ENCODE measurements at places on chromosomes 2 and 18.

DNA sequence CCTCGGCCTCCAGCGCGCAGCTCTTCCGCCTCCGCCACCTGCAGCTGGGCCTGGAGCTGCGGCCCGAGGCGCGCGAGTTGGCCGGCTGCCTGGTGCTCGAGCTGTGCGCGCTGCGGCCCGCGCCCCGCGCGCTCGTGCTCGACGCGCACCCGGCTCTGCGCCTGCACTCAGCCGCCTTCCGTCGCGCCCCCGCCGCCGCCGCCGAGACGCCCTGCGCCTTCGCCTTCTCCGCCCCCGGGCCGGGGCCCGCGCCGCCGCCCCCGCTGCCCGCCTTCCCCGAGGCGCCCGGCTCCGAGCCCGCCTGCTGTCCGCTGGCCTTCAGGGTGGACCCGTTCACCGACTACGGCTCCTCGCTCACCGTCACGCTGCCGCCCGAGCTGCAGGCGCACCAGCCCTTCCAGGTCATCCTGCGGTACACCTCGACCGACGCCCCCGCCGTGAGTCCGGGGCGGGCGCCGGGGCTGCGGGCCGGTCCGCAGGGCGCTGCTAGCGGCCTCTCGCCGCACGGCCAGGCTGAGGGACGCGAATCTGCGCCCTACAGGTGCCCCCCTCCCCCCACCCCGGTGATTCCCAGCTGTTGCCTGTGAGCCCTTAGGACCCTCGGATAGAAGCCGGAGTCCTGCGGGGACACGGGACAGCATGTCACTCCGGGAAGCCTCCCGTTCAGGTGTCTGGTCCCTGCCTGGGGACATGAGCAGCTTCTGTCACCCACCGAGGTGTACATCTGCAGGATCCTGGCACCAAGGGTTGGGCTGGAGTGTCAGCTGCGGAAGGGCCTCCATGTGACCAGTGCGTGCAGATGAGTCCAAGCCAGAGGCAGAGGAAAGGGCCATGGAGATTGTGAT is 616 bp downstream of the RNPEPL1 start:
- no peak for DNase-seq

DNA sequence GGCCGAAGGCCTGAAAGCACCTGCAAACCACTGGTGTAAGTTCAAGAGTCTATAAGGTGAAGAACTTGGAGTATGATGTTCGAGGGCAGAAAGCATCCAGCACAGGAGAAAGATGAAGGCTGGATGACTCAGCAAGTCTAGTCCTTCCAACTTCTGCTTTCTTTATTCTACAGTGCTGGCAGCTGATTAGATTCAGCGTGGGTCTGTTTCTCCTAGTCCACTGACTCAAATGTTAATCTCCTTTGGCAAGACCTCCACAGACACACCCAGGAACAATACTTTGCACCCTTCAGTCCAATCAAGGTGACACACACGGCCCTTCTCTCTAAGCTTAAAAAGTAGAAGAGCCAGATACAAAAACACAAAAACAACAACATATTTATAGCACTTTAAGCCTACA is 43.4 kb downstream of the NMS start:
- no peak for DNase-seq

DNA sequence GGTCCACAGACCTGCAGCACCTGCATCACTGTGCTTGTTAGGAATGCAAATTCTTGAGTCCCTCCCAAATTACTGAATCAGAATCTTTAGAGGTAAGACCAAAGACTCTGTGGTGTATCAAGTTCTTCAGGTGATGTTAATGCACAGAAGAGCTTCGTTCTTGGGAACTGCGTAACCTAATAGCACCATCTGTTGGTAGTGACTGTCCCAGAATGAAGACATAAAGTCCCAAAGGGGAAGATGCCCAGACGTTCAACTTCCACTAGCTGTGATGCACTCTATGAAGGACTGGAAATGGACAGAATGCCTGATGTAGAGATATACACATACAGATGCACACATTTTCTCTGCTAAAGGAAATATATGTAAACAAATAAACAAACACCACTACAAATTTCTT is 576.0 kb downstream of the LRP1B start:
- peak; percentile 22 for DNase-seq

DNA sequence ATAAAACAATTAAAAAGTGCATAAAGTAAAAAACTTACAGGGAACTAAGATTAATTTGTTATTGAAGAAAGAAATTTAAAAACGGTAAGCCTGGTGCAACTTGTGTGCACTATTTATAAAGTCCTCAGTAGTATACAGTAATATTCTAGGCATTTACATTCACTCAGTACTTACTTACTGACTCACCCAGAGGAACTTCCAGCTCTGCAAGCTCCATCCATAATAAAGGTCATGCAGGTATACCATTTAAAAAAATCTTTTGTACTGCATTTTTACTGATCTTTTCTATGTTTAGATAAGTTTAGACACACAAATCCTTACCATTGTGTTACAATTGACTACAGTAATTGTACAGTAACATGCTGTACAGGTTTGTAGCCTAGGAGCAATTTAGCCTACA is 51.5 kb upstream of the NXPH2 start:
- DNase-seq, result no peak

GRCh38 chr2:9225806-9226205 is 19.2 kb downstream of the ASAP2 start:
- no peak for DNase-seq

- no peak for DNase-seq
These were observed 1085.4 kb upstream of the NRXN1 start for GRCh38 chr2:52117299-52117698.

DNA sequence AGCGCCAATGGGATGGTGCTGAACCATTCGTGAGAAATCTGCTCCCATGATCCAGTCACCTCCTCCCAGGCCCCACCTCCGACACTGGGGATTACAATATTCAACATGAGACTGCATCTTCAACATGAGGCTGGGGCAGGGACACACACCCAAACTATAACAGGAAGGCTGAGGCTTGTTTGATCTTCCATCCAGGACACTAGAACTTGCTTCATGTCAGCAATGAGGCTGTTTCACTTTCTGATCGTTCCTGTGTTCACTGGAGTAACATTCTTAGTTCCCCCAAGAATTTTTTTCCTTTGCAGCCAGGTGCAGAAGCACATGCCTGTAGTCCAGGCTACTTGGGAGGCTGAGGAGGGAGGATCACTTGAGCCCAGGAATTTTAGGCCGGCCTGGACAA is 30.8 kb upstream of the SOX11 start:
- no peak for DNase-seq

DNA sequence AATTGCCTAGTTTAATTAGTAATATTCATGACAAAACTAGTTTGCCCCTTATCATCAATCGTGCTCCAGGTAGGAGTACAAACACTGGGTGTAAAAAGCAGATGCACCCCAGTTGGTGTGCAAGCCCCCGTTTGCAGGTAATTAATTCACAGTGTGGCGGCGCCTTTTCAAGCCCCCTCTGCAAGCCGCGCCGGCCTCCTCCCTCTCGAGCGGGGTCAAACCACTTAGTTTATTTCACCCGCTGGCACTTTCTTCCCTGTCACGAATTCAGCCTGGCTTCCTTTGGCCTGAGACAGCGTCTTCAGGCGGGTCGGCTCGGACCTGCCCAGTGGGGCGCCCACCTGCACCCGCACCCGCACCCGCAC is 64.7 kb upstream of the MAPRE2 start:
- DNase-seq, result no peak

- DNase-seq, result no peak
These were observed 63.2 kb downstream of the G6PC2 start for GRCh38 chr2:168964251-168964807.

DNA sequence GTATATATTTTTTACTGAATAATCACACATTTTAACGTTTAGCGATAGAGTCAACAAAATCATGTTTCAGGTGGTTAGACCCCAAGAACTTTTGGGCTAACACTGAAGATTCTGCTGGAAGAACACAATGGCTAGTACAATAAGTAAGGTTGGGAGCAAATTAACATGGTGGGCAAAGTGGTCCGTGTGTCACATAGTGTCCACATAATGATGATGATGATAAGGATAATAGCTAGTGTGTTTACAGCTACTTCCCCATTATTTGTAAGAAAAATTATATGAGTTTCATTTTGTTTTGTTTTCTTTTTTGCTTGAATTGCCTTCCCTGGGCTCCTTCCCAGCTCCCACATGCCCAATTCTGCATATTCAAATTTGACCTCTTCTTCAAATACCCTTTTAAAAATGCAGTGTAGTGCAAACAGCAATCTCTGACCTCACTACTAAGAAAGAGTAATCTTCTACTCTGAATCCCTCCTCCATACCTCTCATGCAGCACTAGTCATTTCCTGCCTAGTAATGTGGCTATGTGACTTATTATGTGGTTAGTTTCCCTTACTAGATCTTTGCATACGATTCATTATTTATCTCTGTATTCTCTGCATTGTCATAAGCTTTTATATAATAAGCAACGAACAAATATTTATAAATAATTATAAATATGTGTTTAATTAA is 16.9 kb upstream of the VPS54 start:
- no peak for DNase-seq

GRCh38 chr2:161237392-161238264 is 70.6 kb upstream of the PSMD14 start:
- DNase-seq, result no peak

- DNase-seq, result no peak
These were observed 9.2 kb downstream of the ACOXL start for GRCh38 chr2:110741491-110741980.

GRCh38 chr18:62788111-62788510 is 72.8 kb downstream of the PHLPP1 start:
- no peak for DNase-seq
